Ascending aorta (tissue), 2 donors: ENCODE measurements at places on chromosomes 2 and 18. TPM values are rescaled to one million over a fixed set of nuclear protein-coding genes. Genes with fewer than 3 reads are reported as not detected.

Gene C2orf78
- not detected for total RNA-seq

Gene NEU4
- total RNA-seq: not detected

DNA sequence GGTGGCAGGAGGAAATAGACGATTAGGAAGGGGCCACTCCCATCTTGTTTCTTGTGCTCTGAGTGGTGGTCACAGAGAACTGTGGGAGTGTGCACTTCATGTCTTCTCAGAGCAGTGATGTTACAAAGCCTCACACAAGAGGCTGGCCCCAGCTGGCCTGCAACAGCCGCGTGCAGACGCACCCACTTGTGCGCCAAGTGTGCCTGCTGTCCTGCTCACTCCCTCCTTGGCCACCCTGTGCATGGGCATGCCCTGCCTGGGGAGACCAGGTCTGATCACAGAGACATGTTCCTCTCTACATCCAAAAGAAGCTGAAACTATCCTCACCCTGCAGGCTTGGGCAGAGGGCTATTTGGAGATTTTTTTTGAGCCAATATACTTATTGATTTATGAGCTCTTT lies 108.4 kb downstream of the MRO start:
- no peak overlapping the region for H3K4me3 ChIP-seq
- H3K27ac ChIP-seq: no peak overlapping the region
- DNase-seq: no peak
- H3K27me3 ChIP-seq: no peaks in the 10 kb centered on the region
- no peaks in the 10 kb centered on the region for H3K4me1 ChIP-seq
- peaks cover 3% of the 10 kb centered on the region for H3K36me3 ChIP-seq

DNA sequence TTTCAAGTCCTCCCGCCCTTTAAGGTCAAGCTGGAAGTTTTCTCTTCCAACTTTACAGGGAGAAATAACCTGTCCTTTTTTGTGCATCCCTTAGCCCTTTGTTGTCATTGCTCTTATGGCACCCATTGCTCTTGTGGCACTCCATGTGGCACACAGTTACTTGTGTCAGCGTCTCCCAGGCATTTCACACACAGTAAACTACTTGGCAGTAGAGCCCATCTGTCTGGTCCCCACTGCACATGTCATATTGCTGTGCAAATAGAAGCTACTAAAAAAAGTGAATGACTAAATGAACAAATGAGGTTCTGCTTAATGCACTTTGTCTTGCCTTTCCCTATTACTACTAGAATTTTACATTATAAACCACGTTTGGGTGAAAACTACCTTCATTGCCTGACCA lies 149.3 kb downstream of the EML6 start:
- no peak for DNase-seq
- no peak overlapping the region for H3K4me3 ChIP-seq
- no peaks in the 10 kb centered on the region for H3K4me1 ChIP-seq
- no peak overlapping the region for H3K27ac ChIP-seq
- no peaks in the 10 kb centered on the region for H3K27me3 ChIP-seq

Gene VWA3B
- not detected for total RNA-seq

- no peak overlapping the region for H3K27ac ChIP-seq
- no peaks in the 10 kb centered on the region for H3K4me1 ChIP-seq
- H3K27me3 ChIP-seq: no peaks in the 10 kb centered on the region
- DNase-seq: no peak
- H3K4me3 ChIP-seq: no peak overlapping the region
Observed at GRCh38 chr18:14189858-14190257, 57.6 kb upstream of the ZNF519 start.

GRCh38 chr18:5518179-5518770 lies 25.5 kb downstream of the EPB41L3 start:
- no peaks in the 10 kb centered on the region for H3K4me1 ChIP-seq
- H3K4me3 ChIP-seq: no peak overlapping the region
- no peaks in the 10 kb centered on the region for H3K27me3 ChIP-seq
- DNase-seq: no peak
- no peaks in the 10 kb centered on the region for H3K36me3 ChIP-seq
